ENCODE measurements at places on chromosomes 11 and 22.

GRCh38 chr11:72398058-72398758 is 36.1 kb downstream of the CLPB start:
- DNase-seq = no peak

DNA sequence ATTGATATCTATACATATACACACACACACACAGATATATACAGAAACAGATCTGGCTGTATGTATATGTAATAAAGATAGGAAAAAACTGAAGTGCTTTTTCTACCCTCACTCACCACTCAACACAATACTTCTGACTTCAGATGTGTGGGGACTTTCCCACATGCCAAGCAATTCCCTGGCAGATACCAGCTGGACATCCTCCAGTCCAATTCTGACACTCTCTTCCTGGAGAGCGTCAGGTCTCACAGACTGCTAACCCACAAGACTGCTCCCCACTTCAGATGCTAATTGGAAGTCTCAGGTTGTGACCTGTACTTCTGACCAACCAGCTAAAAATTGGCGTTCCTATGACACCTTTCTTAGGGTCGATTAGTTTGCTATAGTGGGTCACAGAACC is 140.6 kb downstream of the ATG16L2 start:
- DNase-seq = no peak

- no peak for DNase-seq
Observed at GRCh38 chr11:15754221-15754620, 602.1 kb downstream of the SOX6 start.

GRCh38 chr11:6611092-6611962 is 689 bp downstream of the TAF10 start:
- DNase-seq = no peak

GRCh38 chr11:130402570-130402969 is 25.8 kb downstream of the ADAMTS8 start:
- DNase-seq = no peak

GRCh38 chr11:40099426-40100161 is 1359.9 kb downstream of the LRRC4C start:
- no peak for DNase-seq

DNA sequence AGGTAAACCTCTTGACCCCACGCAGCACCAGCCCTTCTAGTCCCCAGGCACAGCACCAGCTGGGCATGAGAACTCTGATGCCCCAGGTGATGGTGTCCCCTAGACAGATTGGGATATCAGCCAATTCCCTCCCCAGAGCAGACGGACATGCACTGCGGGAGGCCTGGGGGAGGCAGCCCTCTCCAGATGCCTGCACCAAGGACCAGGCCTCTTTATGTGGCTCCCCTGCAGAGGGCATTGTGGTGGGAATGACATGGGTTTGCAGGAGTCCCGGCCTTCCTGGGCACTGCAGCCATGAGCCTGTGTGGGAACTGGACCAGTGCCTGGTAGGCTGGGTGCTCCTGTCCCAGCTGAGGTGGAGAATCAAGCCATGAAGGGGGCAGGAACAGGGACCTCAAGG is 25.9 kb downstream of the PPM1F start:
- DNase-seq = no peak

DNA sequence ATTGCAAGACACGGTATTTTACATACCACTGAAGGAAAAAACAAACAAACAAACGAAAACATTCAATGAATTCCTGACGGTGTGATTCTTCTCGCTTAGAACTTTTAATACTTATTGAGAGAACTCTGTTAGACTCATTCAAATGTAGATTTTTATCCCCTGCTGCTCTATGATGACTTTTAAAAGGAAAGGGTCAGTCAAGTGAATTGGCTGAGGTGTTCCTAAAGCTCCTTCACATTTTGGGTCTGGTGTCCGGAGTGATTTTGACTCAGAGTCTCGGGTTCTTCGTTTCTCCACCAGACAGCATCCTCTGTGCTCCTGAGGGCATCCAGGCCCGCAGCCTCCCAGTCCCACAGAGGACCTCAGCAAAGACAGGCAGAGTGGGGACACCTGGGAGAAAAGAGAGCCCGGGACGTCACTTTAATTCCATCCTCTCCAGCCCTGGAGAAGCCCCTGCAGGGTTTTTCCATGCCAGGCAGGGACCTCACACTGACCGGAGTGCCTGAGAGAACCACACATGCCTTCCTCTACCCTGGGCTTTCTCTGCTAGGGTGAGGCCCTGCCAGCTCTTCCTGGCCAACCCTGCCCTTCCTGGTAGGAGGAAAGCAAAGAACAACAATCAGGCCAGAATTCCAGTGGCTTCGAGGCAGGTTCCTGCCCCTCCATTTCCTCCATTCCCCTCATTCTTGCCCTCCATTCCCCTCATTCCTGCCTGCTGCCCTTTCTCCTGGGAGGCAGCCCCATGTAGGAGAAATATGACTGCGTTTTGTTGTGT is 1.4 kb upstream of the CSF2RB start:
- DNase-seq = no peak

- no peak for DNase-seq
Observed at GRCh38 chr11:130865091-130865773, 51.0 kb downstream of the SNX19 start.

- no peak for DNase-seq
Observed at GRCh38 chr22:35556666-35557065, 16.0 kb downstream of the RASD2 start.

- DNase-seq = no peak
Observed at GRCh38 chr11:115459563-115459962, 44.7 kb downstream of the CADM1 start.

GRCh38 chr11:64312947-64313346 is 4.4 kb downstream of the TRMT112 start:
- no peak for DNase-seq

DNA sequence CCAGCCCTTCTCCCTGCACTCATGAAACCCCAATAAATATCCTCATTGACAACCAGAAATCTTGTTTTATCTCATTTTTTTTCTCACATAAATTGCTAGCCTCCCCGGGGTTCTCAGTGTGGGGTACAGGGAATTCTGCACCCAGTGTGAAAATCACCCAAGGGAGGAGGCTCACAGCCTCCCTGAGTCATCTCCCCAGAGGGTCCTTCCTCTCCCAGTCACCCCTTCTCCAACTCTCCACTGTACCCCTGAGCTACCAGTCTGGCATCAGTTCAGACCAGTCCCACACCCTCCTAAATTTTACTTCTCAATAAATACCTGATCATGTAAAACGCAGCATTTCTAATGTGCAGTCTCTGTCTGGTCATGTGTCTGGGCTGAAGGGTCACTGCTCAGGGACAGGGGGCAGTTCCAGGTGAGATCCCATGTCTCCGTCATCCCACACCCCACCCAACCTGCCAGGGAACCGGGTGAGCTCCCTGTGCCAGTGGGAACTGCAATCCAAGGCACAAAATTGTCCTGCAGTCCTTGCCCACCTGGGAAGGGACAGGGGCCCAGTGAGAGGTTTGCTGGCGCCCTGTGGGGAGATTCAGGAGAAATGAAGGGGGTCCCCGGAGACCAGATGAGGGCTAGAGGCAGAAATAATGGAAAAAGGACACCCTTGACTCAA is 8.3 kb downstream of the IGLL5 start:
- DNase-seq = no peak

GRCh38 chr11:59560702-59561473 is 49.5 kb downstream of the OR4D9 start:
- peak; percentile 67 for DNase-seq

DNA sequence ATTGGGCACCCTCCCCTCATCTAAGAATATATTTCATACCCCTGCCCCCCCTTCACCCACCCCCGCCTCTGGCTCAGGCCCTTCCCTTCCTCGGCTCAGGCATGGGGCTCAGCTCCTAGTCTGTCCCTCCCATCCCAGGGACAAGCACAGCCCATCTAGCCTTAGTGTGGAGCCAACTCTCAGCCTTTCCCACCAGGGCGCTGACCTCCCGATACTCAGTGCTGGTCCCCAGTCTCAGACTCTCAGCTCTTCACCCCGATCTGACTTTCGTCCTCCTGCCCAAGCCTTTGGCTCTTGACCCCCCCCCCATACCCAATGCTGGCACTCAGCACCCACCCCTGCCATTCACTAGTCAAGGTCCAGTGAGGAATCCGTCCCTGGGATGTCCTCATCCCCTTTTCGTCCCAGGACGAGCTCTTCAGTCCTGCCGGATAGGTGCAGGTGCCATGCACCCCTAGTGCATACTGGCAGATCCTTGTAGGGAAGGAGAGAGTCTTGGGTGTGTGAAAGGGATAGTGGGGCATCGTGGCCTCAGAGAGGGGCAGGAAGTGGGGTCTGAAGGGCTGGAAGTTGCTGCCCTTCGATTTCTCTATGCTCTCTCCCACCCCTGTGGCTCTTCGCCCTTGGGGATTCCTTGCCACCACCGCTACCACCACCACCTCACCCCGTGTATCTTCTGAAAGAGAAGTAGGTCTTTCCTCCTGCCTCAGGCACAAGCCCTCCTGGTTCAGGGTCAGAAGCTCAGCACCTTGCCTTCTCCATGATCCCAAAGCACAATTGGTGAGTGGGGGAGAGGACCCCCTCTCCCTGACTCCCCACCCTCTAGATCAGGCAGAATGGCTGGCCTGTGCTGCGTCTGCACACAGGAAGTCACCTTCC is 2.4 kb downstream of the TPBGL start:
- DNase-seq = no peak

GRCh38 chr11:124829986-124830385 is 29.8 kb upstream of the MSANTD2 start:
- DNase-seq = no peak

DNA sequence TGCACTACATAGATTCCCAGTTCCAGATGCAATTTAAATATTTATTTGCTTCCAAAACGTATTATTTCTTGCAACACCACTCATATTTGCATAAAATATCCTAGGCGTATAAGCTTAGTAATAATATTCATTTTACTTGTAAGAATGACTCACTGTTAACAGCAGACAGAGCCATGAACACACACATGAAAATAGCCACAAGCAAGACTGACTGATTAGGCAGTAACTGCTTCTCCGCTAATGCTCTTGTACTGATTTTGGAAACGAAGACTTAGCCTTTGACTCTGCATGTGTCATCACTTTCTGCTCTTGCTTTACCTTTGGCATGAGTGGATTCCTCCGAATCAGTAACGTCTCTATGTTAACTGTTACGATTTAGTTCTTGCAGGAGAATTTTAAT is 6.0 kb downstream of the OR10Q1 start:
- DNase-seq = no peak

GRCh38 chr11:120513436-120514315 is 2.1 kb downstream of the GRIK4 start:
- no peak for DNase-seq

- DNase-seq = no peak
Observed at GRCh38 chr11:102794382-102794781, 3.6 kb downstream of the MMP1 start.

DNA sequence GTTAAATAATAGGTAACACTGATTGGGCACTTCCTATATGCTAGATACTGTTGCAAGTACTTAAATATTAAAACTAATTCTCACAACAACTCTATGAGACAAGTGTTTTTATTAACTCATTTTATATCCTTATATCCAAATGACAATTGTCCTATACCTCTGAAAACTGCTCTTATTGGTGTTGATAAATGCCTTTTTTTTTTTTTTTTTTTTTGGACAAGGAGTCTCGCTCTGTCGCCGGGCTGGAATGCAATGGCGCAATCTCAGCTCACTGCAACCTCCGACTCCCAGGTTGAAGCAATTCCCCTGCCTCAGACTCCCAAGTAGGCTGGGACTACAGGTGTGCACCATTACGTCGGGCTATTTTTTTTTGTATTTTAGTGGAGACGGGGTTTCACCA is 41.6 kb downstream of the MRTFA start:
- DNase-seq = no peak

DNA sequence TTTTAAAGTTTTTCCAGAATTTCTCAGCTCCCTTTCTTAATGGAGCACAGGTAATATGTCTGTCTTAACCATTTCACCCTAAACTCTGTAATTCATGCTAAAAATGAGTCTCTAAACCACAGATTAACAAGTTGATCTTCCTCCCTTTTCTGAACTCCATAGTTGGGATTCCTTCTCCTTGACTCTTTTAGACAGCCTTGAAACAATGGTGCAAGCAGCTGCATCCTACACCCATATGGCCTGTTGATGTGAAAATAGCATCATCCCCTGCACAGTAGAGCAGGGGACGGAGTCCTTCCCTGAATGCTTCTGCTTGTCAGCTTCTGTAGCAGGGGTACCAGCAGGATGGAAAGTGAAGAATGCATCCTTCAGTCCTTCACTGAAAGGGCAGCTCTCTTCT is 192.8 kb upstream of the SORL1-AS1 start:
- no peak for DNase-seq

DNA sequence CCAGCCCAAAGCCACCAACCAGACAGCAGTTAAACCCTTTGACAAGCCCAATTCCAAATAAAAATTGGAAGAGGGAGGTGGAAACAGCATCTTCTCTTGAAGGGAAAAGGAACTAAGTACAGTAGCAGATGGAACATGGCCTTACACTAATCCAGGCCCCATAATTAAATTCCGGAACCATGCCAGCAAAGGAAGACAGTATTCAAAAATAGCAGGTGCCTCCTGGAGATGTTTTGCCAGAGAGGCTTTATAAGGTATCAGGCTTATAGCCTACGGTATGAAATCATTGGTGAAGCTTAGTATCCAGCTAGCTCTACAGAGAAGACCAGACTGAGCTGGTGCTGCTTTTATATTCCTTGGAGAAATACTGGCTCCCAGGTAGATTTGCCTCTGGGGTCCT is 344.1 kb upstream of the API5 start:
- no peak for DNase-seq

DNA sequence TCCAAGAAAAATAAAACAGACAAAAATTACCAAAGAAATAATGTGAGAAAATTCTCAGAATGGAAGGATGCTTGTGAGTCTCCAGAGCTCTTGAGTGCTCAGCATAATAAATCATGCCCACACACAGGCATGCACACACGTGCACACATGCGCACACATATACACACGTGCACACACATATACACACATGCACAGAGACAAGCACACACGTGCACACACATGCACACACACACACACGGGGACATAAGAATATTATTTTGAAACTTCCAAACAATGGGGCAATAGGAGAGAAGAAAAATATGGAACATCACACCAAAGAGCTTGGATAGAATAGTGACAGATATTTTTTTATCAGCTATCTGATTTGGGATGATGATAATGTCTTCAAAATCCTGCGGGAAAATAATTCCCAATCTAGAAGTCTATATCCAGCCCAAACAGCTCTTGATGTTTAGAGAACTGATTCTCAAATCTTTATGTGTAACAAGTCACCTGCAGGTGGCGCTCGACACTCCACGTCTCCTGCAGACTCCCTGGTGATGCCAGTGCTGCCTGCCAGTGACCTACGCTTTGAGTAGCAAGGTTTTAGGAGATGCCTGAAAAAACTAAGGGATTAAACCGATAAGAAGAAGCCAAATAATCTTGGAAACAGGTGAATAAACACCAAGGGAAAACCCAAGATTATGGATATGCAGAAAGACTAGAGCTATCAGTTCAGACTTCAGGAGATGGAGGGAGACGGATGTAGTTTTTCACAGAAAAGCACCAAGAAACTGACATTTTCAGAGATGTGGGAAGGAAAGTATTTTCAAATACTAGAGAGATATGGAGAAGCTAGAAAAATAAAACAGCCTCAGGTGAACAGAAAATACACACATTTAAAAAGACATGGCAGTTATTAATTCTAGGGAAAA is 743.6 kb downstream of the ETS1 start:
- DNase-seq = no peak
